CD4-positive, alpha-beta T cell treated with Interleukin-10 for 1 hour (primary cell): ENCODE measurements at places on chromosomes 7 and 10.

GRCh38 chr7:13312307-13312706 lies 624.9 kb downstream of the ARL4A start:
- DNase-seq: no peak

GRCh38 chr10:47060993-47061500 lies 149.8 kb downstream of the PTPN20 start:
- DNase-seq: no peak

DNA sequence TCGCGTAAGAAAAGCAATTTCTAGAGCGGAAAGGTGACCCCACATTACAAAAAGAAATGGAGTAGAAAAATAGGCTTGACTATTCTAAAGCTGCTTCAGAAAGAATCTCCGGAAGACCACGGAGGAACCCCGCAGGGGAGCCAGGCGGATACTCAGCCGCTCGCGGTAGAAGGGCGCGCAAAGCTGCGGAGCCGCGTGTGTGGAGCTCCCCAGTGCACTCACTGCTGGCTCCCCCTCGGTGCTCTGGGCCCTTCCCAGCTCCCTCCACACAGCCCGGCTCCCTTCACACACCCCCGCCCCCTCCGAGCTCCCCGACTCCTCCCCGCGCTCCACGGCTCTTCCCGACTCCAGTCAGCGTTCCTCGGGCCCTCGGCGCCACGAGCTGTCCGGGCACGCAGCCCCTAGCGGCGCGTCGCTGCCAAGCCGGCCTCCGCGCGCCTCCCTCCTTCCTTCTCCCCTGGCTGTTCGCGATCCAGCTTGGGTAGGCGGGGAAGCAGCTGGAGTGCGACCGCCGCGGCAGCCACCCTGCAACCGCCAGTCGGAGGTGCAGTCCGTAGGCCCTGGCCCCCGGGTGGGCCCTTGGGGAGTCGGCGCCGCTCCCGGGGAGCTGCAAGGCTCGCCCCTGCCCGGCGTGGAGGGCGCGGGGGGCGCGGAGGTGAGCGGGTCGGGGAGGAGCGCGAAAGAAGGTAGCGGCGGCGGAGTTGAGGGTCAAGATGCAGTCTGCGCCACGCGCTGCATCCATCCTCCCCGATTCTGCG lies at the start of gene STEAP2:
Gene STEAP2 (plus strand): TSS at position 350 of the 758 bp plus-strand sequence. CDS start 13,343 bp downstream, outside the sequence.
- no peak for DNase-seq

GRCh38 chr7:98536803-98537202 lies 80.3 kb upstream of the NPTX2 start:
- DNase-seq: no peak

- no peak for DNase-seq
Observed at GRCh38 chr7:134722786-134723322, 56.6 kb upstream of the CALD1 start.

- no peak for DNase-seq
Observed at GRCh38 chr7:46230990-46231305, 309.9 kb upstream of the IGFBP3 start.

- DNase-seq: no peak
Observed at GRCh38 chr10:133439517-133440461, 14.0 kb upstream of the SCART1 start.

- no peak for DNase-seq
Observed at GRCh38 chr7:69934144-69934903, 336.0 kb downstream of the AUTS2 start.

GRCh38 chr10:91006001-91006751 lies 85.3 kb upstream of the ANKRD1 start:
- DNase-seq: peak; percentile 75

DNA sequence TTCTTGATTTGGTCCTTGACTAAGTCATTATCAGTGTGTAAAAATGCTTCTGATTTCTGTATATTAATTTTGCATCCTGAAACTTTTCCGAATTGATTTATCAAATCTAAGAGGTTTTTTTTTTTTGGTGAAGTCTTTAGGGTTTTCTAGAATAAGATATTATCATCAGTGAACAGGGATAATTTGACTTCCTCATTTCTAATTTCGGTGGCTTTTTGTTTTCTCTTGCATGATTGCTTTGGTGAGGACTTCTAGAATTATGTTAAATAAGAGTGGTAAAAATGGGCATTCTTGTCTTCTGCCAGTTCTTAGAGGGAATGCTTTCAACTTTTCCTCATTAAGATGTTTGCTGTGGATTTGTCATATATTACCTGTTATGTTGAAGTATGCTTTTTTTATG lies 170.5 kb downstream of the CCDC7 start:
- DNase-seq: no peak

GRCh38 chr10:34742456-34742855 lies 72.6 kb downstream of the PARD3 start:
- no peak for DNase-seq

- DNase-seq: no peak
Observed at GRCh38 chr7:85090143-85090542, 96.7 kb downstream of the SEMA3D start.

DNA sequence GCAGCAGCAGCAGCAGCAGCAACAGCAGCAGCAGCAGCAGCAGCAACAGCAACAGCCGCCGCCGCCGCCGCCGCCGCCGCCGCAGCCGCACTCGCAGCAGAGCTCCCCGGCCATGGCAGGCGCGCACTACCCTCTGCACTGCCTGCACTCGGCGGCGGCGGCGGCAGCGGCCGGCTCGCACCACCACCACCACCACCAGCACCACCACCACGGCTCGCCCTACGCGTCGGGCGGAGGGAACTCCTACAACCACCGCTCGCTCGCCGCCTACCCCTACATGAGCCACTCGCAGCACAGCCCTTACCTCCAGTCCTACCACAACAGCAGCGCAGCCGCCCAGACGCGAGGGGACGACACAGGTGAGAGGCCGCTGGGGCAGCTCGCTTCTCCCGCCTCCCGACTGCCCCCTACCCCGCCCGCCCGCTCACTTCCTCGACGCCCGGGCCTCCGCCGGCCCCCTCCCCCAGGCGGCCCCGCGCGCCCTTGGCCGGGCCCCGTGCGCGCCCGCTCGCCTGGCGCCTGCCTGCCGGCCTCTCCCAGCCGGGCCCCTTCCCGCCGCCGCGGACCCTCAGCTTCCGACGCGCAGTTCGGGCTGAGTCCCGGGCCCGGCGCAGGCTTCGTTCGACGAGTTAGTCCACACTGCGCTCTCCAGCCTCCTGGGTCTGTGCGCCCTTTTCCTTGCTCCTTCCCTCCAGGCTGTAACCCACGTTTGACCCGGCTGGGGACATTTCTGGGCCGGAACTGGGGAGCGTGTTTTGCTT lies 882 bp downstream of the DLX6 start:
- peak; percentile 12 for DNase-seq
